GM04503 (cell line): ENCODE measurements at places on chromosomes 11 and 22.

GRCh38 chr22:50115693-50116092 lies 25.9 kb downstream of the MOV10L1 start:
- DNase-seq = no peak

GRCh38 chr11:130514316-130514715 lies 65.9 kb downstream of the ADAMTS15 start:
- DNase-seq = peak; percentile 31

GRCh38 chr11:76739798-76740197 lies 43.4 kb upstream of the TSKU start:
- no peak for DNase-seq

DNA sequence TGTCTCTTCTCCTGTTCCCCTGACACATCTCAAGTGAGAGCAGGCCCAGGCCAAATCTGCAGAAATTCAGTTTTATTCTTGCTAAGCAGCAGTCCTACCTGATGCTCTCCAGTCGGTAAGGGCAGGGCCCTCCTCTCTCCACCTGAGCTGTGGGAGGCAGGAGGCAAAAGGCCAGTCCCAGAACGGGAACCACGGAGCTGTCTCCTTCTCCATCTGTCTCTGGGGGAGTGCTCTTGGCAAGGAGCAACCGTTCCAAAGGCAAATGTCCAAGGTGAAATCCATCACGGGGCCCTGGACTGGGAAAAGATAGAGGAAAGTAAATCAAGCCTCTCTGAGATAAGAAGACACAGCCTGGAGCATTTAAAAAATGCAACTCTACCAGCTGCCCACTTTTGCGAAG lies 65.2 kb upstream of the CDON start:
- DNase-seq = no peak

- peak; percentile 42 for DNase-seq
Observed at GRCh38 chr22:45083659-45084305, 74.0 kb upstream of the PHF21B start.

DNA sequence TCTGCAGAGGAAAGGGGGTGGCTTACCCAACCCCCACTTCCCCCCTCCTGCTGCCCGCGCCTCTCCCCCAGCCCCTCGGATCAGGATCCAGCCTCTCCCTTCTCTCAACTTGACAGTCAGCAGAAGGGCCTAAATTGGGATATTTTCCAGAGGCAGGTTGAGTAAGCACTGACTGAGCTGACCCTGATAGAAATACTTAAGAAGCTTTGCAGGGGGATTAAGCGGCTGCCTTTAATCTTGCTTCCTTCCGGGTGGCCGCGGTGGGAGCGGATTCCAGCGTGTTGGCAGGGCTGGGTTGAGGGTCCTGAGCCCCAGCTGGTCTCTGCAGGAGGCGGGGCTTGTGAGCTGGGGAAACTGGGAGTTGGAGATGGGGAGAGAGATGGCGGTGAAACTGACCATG lies 445.2 kb downstream of the NTM start:
- DNase-seq = no peak

GRCh38 chr22:43533156-43533530 lies 121.3 kb downstream of the MPPED1 start:
- no peak for DNase-seq

- no peak for DNase-seq
Observed at GRCh38 chr11:41039592-41039991, 419.9 kb downstream of the LRRC4C start.

GRCh38 chr22:33985506-33985905 lies 65.2 kb upstream of the LARGE1 start:
- DNase-seq = no peak

- DNase-seq = no peak
Observed at GRCh38 chr11:66076561-66076960, 6.5 kb downstream of the PACS1 start.

GRCh38 chr11:58912124-58912523 lies 27.2 kb upstream of the GLYATL1 start:
- DNase-seq = no peak

DNA sequence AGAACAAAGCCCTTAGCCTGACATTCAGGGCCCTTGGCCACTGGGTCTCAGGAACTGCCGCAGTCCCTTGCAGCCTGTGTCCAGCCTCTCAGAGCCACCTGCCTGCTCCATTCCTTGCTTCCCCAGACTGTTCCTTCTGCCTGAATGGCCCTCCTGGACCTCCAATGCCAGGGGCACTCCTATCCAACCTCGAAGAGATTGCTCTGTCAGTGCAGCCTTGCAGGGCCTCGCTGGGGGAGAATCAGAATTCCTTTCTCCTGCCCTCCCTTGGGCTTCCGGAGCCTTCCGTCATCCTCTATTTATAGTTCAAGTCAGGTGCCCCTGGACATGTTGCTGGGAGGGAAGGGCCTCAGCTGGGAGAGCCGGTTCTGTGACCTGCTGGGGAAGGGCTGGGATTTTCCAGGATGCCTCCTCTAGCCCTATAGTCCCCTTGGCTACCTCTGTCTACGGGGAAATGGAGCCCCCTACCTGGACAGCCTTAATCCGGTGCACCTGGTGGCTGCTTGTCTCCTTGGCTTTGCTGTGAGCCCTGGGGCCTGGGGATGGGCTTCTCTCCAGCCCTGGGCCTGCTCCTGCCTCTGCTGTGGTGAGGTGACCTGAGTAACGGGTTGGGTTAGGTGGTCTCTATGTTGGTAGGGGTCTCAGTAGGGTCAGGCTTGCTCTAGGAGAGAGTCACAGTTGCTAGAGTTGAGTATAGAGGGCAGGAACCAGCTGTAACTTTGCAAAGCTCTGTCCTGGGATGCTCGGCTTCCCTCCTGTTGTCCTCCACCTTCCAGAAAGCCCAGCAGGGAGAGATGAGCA lies 45.9 kb upstream of the SYT7 start:
- DNase-seq = no peak

DNA sequence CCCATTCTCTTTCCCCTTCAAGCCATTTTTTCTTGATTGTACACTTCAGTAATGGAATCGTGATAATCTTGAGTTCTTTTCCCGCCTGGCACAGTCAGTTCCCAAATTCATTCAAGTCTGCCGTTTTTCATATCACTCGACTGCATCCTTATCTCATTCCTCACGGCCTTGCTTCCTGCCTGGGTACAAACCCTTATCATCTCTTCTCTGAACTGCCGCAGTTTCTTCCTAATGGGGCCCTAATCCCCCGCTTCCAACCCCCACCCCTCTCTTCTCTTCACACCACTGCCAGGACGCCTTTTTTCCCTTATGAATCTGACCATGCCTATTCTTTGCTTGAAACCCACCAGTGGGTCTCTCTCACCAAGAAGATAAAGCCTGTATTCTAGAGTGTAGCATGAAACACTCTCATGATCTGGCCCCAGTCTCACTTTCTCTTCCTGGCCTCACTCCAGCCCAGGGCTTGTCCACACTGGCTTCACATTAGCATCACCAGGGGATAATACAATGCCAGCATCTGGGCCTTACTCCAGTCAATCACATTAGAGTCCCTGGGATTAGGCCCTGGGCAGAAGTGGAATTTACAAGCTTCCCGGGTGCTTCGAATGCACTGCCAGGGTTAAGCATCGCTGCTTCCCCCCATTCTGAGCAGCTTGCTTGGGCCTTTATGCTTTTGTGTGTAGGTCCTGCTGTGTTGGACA lies 102.1 kb downstream of the FBXO7 start:
- DNase-seq = no peak

DNA sequence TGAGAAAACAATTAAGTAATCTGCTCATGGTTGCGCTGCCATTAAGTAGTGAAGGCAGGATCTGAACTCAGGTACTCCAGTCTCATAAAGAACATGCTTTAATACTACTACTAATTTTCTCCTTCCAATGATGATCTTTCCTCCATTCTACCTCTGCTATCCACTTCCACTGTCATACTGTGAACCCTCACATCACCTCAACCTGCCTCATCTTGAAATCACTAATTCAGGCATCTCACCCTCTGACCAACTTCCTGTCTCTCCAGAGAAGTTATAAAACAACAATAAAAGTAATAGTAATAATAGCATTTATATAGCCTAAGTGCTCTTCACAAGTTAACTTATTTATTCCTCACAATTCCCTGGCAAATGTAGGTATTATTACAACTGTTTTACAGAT lies 57.1 kb upstream of the PSMA1 start:
- no peak for DNase-seq

DNA sequence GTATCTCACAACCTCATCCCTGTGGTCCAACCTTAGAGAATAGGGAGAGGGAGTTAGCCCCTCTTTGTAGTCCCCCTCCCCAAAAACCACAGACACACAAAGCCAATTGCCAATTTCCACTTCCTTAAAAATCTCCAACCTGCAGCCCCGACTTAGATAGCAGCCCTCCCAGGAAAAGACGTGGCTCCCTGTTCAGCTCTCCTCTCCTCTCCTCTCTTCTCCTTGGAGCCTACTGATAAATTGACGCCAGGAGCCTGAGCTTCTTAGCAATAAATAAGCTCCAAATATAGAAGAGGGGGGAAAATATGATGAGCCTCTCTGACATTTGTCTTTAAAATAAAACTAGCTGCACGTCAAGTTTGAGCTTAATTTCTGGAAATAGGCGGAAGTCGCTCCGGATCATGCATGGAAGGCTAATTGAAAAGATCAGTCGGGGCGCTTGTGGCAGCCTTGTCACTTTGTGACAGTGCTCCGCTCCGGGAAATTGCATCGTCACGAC lies 7.3 kb downstream of the PAX6 start:
- DNase-seq = no peak

DNA sequence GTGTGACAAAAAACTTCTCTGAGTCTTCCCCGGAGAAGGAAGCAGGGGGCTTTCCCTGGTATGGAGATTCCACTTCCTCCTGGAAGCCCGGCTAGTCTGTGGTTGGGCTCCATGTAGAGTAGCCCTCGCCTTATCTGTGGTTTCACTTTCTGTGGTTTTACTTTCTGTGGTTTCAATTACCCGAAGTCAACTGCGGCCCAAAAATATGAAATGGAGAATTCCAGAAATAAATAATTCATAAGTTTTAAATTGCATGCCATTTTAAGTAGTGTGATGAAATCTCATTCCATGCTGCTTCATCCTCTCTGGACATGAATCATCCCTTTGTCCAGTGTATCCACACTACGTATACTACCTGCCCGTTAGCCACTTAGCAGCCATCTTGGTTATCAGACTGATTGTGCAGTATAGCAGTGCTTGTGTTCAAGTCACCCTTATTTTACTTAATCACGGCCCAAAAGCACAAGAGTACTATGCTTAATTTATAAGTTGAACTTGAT lies 275.0 kb upstream of the SESN3 start:
- no peak for DNase-seq

DNA sequence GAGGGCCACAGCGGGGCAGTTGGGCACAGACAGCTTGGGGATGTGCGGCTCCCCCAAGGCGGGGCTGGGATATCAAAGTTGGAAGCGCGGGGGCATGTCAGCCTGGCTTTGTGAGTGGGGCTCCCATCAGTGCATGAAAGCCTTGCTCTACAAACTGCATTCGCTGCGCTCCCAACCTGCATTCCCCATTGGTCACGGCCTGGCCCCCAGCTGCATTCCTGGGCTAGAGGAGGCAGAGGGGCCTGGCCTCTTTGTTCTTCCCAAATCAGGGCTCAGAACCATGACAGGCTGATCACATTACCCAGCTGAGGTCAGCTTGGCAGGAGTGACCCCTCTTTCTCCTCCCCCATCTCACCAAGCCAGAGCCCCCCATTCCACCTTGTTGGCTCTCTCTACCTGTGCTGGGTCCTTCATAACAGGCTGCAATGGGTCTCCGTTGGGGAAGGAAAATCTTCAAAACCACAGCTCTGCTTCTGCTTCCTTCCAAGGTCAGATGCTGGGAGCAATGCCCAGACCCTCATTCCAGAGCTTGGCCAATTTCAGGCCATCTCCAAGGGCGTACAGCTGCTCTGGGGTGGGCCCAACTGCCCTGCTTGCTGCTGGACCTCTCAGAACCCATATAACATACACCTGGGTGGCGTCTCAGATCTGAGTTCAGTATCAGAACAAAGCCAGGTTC lies 38.7 kb upstream of the CDON start:
- no peak for DNase-seq

- no peak for DNase-seq
Observed at GRCh38 chr11:26191193-26191592, 140.7 kb upstream of the ANO3 start.

GRCh38 chr11:18594999-18595749 lies 4.4 kb upstream of the MISFA start:
- DNase-seq = no peak

DNA sequence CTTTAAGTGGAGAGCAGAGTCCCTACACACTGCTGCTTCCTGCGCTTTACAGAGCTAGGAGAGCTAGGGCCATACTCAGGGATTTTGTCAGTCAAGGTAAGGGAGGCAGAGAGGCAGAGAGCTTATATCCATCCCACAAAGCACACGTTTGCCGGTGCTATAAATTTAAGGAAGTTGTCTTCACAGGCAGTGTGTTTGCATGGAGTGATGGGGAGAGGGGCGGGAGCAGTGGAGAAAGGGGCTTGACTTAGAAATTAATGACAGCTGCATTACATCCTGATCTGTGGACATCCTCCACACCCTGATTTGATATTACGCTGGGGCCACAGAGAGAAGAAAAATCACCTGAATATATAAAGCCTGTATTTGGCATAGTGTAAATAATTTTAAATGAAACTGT lies 84.1 kb downstream of the NTM start:
- DNase-seq = no peak

- DNase-seq = no peak
Observed at GRCh38 chr22:25475257-25476022, 89.0 kb upstream of the GRK3 start.

DNA sequence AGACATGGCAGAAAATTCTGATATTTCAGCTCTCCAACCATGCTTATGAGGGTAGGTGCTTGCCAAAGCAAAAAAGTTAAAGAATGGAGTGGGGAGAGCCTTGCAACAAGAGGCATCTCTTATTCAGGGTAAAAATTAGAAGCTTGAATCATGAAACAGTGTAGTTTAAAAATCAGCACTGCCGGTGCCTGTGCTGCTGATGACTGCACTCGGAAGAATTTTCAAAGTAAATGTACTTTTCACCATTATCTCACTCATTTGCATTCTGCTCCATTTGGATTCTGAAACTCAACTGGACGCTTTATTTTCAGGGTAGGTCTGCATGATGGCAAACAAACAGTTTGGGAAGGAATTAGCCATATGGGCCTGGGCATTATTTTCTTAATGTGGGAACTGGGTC lies 126.3 kb downstream of the KIRREL3 start:
- DNase-seq = no peak

- no peak for DNase-seq
Observed at GRCh38 chr11:129322941-129323340, 52.7 kb upstream of the BARX2 start.
